CD4-positive, alpha-beta T cell treated with Interleukin-2 at 100 ng/mL for 4 hours (primary cell): ENCODE measurements at places on chromosomes 5 and 9.
A peak's percentile ranks its signal among the peaks of the same experiment; 100 is the strongest.

- no peak for DNase-seq
These were observed 21.1 kb upstream of the GOLPH3 start for GRCh38 chr5:32195265-32195664.

- DNase-seq: no peak
These were observed 94.9 kb upstream of the PLPPR1 start for GRCh38 chr9:100933656-100934055.

GRCh38 chr9:133122605-133122934 lies 1.5 kb upstream of the RALGDS start:
- no peak for DNase-seq

DNA sequence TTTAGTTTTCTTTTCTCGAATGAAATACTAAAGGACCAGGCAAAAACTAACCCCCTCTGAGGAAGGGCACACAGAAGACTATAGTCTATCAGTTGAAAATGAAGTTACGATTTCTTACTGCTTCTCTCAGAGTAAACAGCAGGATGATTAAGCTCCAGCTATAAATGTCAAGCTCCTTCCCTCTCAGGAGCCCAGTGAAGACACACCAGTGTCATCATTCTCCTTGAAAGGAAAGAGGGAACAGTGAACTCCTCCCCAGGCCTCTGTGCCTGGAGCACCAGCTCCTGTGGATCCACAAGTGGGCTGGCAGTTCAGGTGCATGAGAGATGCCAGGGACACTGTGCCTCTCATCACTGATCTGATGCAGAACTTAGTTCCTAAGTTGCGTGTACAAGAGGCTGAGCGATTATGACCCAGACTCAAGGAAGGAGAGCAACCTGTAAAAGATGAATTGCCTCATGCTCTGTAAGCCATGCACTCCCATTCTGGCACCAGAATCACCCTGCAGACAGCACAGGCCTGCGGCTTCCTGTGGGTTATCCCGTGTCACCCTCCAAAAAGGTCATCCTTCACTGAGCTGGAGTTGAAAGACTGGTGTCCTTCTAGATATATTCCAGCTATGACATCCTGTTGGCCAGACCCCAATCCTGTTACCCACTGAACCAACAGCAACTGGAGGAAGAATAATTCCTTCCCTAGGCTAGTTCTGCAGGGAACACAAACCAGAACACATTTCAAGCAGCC lies 394.0 kb downstream of the SEMA5A start:
- DNase-seq: no peak

GRCh38 chr5:138870611-138871010 lies 4.5 kb downstream of the LRRTM2 start:
- no peak for DNase-seq

GRCh38 chr9:120351106-120351505 lies 228.9 kb downstream of the CDK5RAP2 start:
- DNase-seq: no peak

DNA sequence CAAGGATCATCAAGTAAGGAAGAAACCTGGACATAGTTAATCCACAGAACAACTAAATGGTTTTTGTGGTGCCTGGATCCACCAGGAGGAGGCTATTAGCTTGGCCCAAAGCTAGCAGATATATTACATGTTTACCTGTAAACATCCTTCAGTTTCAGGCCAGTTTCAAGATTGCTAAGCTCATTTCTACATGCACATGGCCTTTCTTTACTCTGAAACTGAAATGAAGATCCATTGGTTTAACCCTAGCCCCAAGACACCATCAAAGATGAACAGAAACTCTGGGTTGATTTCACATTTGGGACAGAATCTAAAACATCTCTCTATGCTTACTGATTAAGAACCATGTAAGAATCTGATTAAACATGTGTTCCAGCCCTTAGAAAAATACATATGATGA lies 611.8 kb downstream of the TLE1 start:
- DNase-seq: no peak

DNA sequence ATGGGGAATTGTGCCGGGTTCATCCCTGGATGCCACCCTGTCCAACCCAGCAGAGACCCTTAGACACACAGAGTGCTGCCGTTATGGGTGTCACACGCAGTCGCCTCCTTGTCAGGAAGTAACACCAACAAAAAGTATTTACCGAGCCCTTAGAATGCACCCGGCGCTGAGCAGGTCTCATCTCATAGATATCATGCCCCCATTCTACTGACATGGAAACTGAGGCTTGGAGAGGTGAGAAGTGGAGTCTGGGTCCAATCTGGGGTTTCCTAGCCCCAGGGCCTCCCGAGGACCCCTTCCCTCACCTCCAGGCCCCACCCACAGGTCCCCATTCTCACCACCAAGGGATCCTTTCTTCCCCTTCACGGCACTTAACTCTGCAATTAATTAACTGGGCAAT lies 36.8 kb upstream of the BARHL1 start:
- no peak for DNase-seq

DNA sequence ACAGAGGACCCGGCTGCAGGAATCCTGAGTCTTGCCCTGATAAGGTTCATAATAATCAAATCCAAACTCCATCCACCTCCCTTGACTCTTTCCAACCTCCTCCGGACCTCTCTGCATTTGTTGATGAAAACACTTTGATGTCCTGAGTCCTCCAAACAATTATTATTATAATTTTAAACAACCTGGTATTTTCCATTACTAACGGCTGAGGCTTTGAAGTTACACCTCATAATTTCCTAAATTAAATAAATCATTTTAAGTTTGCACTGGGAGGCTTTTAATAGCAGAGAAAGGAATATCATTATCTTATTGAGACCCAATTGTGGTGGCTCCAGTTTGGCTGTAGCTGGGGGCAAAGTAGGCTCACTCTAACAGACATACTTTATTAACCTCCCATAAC lies 9.5 kb downstream of the MSX2 start:
- DNase-seq: no peak

GRCh38 chr9:101398930-101399642 lies 435 bp downstream of the ZNF189 start:
- DNase-seq: no peak

- no peak for DNase-seq
These were observed 68.9 kb upstream of the SELENOP start for GRCh38 chr5:42880496-42881150.

GRCh38 chr9:13113751-13114150 lies 165.7 kb downstream of the MPDZ start:
- no peak for DNase-seq

DNA sequence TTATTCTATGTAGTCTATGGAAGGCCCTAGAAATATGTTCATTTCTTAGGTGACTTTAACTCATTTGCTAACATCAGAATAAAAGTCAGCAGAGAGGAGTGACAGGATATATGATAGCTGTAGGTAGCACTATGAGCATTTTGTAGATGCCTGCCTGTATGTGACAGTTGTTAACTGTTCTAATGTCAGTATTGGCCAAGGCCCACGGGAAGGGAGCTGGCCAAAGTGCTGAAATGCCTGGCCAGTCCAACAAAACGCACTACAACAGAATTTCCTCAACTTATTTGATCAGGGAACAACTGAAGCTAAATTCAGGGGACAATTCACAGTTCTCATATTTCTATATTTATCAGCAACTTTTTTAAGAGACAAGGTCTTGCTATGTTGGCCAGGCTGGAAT lies 20.8 kb downstream of the SV2C start:
- peak; percentile 2 for DNase-seq

- peak; percentile 20 for DNase-seq
These were observed 25.8 kb upstream of the HMCN2 start for GRCh38 chr9:130239741-130240241.

DNA sequence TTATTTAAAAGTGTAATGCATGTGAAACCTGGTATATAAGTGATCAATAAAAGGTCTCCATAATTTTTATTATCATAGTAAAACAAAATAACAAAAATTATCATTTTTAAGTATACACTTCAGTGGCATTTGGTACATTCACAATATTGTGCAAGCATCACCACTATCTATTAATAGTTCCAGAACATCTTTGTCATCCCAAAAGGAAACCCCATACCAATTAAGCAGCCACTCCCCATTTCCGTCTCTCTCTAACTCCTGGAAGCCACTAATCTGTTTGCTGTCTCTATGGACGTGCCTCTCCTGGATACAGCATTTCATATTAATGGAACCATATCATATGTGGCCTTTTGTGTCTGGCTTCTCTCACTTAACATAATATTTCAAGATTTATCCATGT lies 7.6 kb downstream of the OLFML2A start:
- no peak for DNase-seq

DNA sequence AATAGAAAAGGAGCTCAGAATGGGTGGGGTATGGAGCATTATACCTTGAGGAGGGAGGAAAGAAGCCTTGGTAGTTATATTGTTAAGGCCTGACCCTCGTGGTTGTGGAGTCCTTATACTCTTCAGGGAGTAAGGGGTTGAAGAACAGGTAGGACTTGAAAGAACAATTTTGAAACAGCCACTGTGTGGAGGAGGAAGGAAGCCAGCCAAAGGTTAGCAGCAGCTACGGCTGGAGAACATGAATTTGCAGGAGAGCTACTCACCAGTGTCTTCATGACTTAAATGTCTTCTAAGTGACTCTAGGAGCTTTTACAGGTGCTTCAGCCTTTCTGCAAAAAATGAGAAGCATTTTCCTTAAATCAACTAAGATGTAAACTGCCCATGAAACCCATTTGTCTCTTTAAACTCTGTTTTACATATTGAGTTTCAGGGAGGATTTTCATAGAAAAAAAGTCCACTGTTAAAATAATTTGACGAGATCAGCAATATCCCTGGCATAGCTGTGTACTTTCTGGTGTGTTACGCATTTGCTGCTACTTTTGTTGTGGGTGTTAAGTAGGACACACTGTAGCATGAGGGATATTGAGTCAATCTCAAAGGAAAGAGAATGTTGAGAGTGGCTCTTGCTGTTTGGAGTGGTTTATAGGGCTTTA lies 110.6 kb upstream of the ELL2 start:
- no peak for DNase-seq

DNA sequence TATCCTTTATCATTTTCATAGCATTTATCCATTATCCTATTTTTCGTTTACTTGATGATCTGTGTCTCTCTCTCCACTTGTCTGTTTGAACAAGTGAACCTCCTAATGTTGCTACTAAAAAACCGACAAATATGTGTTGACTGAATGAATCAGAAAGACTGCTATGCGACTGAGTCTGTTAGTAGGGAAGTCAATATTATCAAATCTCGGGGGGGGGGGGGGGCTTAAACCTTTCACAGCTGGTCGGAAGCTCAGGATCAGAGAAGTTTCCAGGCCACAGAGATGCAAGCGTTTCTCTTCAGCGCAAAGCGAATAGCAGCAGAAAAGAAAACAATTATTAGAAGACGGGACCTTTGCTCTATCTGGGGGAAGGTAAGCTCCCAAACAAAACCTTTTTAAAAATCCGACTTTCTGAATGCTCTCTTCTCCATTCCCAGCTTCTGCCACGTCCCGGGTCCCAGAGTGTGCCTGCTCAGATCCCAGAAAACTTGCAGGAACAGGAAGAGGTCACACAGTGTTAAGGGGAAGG lies 412 bp downstream of the RIOK2 start:
- peak; percentile 16 for DNase-seq

DNA sequence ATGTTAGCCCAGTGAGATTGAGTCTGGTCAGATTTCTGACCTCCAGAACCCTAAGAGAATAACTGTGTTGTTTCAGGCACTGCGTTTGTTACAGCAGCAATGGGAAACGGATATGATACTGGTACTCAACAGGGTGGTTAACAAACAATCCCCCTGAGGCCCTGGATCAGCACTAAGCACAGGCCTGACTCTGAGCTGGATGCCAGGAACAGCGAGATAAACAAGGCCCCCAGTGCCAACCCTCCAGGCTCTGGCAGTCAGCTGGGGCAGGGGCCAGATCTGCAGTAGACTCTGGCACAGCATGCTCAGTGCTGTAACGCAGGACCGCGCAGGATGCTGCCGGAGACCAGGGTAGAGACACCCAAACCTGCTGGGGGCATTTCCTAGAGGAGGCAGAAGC lies 22.1 kb downstream of the CPLX2 start:
- DNase-seq: no peak
